Jurkat, Clone E6-1 (cell line): ENCODE measurements at places on chromosomes 16 and 17.
A peak's percentile ranks its signal among the peaks of the same experiment; 100 is the strongest.

DNA sequence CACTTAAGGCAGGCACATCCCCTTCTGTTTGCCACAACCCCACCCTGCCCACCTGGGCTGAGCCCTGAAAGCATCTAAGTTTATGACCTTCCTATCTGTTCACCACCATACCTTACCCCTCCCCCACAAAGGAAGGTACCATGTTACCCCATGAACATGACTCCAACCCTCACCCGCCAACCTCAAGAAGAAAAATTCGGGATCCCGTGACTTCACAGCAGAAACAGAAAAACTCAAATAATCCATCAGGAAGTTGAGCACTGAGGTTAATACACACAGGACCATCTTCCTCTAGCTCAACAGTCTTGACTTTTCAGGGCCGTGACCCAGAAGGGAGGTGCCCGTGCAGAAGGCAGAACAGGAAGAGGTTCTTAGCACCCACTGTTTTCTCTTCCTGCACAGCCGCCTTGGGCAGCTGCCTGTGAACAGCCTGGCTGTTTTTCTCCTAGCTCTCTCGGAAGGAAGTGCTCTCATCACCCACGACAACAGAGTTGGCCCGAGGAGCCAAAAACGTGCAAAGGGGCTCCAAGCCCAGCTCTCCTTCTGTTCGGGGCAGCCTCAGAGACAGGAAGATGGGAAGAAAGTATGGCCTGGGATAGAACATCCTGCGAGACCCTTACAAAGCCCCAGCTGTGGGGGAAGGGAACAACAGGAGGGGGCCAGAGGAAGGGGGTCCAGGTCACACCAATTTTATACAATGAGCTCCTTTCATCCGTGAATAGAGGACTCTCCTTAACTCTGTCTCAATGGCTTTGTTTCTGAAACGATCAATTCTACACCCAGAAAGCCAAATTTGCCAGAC lies 101.1 kb downstream of the XYLT1 start:
- DNase-seq = peak; percentile 73

DNA sequence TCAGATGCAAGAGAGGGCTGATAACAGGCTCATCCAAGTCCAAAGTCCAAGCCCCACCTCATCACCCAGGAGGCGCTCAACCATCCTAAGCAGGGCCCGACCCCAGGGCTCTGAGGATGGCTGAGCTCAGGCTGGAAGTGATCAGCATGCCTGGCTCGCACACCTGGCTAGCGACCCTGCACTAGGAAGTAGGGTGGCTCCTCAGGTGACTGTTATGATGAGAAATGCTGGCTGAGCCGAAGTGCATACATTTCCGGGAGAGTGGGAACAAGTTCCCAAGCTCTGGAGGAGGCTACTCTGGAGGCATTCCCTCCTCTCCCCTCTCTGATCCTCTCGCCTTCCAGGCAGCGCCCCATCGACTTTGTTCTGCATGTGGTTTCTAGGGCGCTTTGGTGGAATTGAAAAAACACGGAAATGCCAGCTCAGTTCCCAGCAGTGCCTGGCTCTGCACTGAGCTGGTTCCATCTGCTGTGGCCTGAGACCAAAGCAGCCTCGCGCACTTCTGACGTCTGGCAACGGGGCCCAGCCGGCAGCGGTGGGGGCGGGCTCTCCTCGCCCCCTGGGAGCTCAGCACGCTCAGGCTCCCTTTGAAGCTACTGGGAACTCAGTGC lies 130.3 kb downstream of the IRF8 start:
- DNase-seq = peak; percentile 6

GRCh38 chr16:912322-912683 lies 58.5 kb downstream of the LMF1 start:
- no peak for DNase-seq

DNA sequence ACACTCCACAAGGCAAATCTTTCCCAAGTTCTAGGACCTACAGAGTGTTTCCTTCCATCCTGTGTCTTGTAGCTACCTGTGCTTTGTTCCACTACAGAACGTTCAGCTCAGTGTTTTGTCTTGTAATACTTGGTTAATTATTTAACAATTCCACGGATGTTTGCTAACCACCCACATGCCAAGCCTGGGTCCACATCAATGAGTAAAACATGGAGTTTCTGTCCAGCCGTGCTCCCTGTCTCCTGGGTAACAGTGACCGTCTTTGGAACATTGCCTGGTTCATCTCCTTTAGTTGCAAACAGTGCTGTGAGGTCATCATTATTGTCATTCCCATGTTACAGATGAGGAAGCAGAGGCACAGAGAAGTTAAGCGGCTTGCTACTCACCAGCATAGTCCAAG lies 41.3 kb downstream of the IRF8 start:
- no peak for DNase-seq

GRCh38 chr16:72957303-72958277 lies 90.3 kb downstream of the ZFHX3 start:
- no peak for DNase-seq

GRCh38 chr16:3642397-3643094 lies 11.9 kb upstream of the DNASE1 start:
- no peak for DNase-seq

DNA sequence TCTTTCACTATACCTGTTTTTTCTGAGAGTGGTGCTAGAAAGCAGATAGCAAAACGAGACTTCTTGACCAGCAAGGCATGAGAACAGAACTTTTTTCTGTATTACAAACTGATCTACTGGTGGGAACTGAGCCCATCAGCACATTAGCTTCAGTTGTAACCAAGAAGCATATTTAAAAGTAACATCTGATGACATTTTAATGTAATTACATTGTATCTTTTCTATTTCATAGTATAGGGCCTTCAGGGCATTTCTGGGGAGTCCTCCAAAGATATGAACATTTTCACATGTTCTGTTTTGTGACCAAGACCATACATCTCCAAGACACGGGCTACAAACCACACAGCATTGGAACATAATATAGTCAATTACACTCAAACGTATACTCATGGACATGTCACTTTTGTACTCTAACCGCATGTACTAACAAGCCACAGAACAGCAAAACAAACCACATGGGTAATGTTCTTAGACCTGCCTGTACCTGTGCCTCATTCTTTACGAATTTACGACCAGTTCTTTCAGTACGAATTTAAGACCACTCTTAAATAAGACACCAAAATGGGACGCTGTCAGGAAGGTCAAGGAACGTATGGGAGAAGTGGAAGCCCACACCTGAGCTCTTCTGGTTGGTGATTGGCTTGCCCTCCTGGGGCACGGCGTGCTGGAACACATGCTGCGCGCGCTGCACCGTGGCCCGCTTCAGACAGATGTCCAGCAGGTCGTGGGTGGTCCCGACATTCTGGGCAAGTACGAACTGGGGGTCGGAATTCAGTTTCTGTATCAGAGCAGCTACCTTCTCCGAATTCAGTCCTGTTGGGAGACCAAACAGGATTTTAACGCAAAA lies 825 bp downstream of the BLMH start:
- peak; percentile 14 for DNase-seq

- no peak for DNase-seq
Measured at GRCh38 chr17:71398025-71398424, 722.8 kb upstream of the SOX9 start.

DNA sequence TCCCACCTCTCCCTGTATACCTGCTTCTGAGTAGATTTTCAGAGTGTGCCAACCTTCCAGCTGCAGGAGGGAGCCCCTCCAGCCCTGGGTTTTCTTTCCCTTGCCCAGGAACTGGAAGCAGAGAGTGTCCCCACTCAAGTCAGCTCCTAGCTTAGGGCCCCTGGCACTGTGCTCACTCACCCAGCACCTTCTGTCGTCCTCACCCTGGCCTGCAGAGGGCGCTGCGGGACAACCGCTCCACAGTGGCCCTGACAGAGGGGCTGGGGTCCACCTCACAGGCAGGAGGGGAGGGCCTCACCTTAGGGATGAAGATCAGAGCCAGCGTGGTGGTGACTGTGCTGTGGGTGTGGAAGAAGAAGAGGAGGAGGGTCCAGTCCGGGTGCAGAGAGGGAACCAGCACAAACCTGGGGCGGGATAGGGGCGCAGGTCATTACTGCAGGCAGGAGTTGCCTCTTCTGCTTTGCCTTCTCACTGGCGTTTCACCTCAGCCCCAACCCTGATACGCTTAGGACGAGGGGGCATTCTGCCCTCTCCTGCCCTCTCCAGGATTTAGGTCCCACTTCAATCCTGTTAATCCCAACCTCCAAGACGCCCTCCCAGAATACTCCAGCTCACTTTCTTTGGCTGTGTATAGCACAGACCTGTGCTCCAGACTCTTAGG lies 10.0 kb downstream of the GPR179 start:
- no peak for DNase-seq

DNA sequence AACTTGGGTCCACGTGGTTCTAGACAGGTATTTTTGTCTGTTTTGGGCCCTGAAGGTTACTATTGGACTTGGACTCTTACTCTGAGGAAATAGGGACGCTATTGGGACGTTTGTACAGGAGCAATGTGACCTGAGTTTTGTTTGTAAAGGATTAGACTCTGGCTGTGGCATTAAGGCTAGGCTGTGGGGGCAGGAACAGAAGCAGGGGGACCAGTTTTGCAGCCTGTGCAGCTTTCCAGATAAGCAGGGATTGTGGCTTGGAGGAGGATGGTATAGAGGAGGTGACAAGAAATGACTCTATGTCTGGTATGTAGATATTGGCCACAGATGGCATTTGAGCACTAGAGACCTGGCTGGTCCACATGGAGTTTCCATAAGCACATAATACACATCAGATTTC lies 12.8 kb downstream of the NOD2 start:
- no peak for DNase-seq

GRCh38 chr17:56641894-56642293 lies 48.4 kb downstream of the NOG start:
- no peak for DNase-seq

DNA sequence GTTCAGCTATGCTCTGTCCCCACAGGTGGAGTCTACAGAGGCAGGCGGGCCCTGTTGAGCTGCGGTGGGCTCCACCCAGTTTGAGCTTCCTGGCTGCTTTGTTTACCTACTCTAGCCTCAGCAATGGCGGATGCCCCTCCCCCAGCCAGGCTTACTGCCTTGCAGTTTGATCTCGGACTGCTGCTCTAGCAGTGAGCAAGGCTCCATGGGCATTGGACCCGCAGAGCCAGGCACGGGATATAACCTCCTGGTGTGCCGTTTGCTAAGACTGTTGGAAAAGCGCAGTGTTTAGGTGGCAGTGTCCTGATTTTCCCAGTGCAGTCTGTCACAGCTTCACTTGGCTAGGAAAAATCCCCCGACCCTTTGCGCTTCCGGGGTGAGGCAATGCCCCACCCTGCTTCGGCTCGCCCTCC lies 89.1 kb downstream of the BCAS3 start:
- peak; percentile 66 for DNase-seq

- no peak for DNase-seq
Measured at GRCh38 chr16:57325458-57325857, 33.1 kb upstream of the CCL22 start.

GRCh38 chr16:75305364-75306098 lies 54.1 kb upstream of the BCAR1 start:
- peak; percentile 68 for DNase-seq

GRCh38 chr17:66351033-66351432 lies 48.6 kb downstream of the PRKCA start:
- no peak for DNase-seq

GRCh38 chr16:12061336-12062055 lies 85.0 kb downstream of the SNX29 start:
- no peak for DNase-seq

DNA sequence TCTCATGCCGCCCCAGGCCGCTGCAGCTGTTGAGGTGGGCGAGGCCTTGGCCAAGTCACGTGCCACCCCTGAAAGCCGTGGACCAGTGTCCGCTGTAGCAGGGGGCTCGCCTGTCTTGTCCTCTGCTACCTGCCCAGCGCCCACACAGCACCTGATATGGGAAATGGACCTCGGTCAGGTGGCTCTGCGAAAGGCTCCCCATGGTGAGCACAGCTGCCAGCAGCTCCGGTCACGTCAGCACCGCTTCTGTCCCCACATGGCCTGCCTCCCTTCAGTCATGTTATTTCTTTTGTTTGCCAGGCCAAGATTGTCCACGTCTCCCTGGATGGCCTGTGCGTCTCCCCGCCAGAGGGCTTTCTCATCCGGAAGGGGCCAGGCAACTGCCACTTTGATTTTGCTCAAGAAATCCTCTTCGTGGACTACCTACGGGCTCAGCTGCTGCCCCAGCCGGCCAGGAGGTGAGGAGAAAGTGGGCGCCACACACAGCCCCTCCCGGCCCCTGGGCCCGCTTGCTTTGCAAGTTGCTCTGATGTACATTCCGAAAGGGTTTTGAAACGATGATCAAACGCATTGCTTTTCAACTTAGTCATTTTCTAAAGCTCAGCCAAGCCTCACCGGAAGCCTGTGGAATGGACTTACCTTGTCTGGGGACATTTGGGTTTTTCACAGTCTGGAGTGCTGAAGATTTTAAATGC lies 219.8 kb downstream of the KATNIP start:
- no peak for DNase-seq

- no peak for DNase-seq
Measured at GRCh38 chr16:56272583-56272894, 81.2 kb downstream of the GNAO1 start.

- DNase-seq = no peak
Measured at GRCh38 chr17:21089145-21089544, 37.6 kb upstream of the DHRS7B start.

- no peak for DNase-seq
Measured at GRCh38 chr17:17077861-17078732, 35.8 kb downstream of the MPRIP start.

GRCh38 chr17:4004517-4005295 lies 40.5 kb upstream of the ATP2A3 start:
- peak; percentile 12 for DNase-seq
